ENCODE measurements at places on chromosomes 3 and 15.

DNA sequence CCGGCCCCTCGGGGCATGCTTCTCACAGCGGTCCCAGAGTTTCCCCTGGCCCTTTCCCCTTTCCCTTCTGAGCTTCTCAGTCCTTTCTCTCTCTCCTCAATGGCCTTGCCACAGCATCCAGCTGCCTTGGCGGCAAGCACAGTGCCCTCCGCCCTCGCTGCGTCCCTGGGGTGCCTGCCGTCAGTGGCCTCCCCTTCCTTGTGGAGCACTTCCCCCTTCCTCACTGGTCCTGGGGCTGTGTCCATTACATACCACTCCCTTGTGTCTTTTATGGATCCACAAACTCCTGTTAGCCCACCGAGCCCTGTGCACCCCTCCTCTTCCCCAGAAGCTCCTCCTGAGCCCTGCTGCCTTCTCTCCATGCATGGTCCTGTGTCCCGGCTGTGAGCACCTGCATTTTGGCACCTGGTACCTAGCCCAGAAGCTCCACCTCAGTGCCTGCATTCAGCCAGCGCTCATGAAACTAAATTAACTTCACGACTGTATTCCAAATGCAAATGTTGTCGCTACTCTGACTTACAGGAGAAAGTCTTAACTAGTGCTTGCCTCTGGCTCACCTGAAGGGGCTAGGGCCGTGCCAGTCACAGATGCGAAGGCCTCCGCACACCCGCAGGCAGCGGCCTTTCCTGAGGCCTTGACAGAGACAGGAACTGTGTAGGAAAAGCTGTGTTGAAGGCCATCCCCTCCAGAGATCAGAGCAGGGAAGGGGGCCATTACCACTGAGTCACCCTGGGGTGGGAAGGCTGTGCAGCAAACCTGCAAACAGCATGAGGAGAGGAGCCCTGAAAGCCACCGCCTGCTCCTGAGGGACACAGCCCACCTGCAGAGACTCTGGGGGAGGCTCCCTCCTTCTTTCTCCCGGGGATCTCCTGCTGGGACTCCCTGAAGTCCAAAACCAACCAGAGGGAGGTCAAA is 19.1 kb upstream of the KLF13 start:
- no peak for DNase-seq

GRCh38 chr3:38575279-38575843 is 74.1 kb downstream of the SCN5A start:
- no peak for DNase-seq

GRCh38 chr3:111737706-111738086 is 121.4 kb upstream of the PHLDB2 start:
- DNase-seq, result no peak

DNA sequence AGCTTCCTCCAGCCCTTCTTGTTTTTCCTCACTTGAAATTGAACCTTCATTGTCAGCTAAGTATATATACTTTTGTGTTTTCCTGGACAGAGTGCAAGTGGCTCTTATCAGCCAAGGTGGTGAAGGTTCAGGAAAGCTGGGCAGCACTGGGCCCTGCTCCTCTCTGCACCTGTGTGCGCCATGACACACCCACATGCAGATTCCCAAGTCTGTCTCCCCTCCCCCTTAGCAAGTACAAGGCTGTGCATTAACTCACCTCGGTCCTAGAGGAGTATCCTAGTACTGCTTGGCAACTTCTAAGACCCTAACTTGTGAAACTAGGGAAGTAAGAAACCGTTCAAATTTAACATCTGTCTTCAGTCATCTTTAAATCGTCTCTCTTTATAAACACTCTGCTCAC is 85.8 kb downstream of the SLC49A4 start:
- DNase-seq, result no peak

- no peak for DNase-seq
Measured at GRCh38 chr3:2554656-2555055, 456.0 kb downstream of the CNTN4 start.

- DNase-seq, result no peak
Measured at GRCh38 chr15:48112242-48112641, 8.5 kb upstream of the SLC24A5 start.

- no peak for DNase-seq
Measured at GRCh38 chr15:84844964-84845363, 27.8 kb downstream of the ALPK3 start.

- DNase-seq, result no peak
Measured at GRCh38 chr3:100122321-100122720, 8.0 kb upstream of the FILIP1L start.

- DNase-seq, result no peak
Measured at GRCh38 chr15:40070166-40070557, 31.2 kb upstream of the SRP14 start.

DNA sequence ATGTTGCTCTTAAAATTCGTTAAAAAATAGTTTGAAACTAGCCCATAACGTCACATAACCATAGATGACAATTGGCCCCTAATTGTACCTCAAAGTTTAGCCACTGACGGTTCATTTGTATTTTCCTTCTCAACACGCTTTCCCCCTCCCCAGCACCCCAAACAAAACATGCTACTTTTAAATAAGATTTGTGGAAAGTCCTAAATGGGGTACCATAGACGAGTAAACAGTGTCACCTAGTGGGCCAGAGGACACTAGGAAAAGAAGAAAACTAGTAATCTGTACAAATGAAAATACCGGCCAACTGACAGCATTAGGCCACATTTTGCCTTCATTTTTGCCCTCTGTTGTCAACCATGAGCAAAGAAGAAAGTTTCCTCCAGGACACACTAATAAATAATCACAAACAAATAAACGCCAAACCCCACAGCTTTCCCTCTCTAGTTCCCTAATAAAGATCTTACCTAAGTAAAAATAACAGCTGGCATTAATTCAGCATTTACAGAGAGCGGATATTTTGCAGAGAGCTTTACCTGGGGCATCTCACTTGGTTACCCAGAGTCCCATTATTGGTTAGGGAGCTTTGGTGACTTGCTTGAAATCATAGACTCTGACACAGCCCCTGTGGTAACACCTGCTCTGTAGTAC is 175.1 kb upstream of the ATP11B start:
- no peak for DNase-seq

- DNase-seq, result no peak
Measured at GRCh38 chr3:89101921-89102320, 5.5 kb upstream of the EPHA3 start.

DNA sequence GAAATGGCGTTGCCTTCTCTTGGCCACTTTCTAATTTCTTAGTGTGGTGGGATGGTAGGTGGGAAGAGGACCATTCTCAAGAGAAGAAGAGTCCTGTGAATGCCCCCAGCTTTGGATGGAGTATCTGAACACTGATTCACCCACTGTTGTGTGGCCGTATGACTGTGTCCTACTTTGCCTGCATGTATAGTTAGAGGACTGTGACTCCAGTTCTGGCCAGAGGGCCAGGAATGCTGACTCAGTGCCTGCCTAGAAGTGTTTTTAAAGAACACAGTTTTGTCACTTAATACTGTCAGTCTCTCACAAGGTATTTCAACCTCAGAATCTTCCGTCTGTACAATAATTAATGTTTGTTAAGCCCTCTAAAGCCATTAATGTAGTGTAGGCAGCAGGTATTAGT is 2.1 kb downstream of the SEC61A1 start:
- DNase-seq, result no peak

DNA sequence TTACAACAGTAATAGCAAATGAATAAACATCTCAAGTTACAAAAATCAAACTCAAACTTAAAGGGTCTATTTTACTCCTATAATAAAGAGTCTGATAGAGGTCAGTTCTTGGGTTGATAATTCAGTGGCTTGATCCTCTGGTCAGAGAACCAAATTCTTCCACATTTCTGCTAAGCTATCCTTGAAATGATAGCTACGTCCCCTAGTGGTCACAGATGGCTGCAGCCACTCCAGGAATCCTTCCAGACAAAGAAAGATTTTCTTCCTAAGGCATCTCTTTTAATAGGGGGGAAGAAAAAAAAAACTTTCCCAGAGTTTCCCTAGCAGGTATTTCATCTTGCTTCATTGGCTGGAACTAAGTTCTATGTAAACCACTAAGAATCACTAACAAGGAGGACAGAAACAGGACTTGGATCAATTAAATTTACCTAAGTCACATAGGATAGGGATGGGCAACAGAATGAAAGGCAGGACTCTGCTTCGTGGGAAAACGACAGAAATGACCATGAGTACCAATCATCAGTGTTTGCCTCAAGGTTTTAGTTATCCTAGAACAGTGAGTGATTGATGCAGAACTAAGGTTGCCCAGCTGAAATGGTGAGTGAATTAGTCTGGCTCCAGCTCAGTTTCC is 160.7 kb downstream of the STAC start:
- no peak for DNase-seq

- DNase-seq, result peak; percentile 71
Measured at GRCh38 chr15:59138243-59138642, 33.3 kb downstream of the CCNB2 start.

GRCh38 chr3:101611023-101611422 is 37.0 kb downstream of the PCNP start:
- DNase-seq, result no peak

- DNase-seq, result no peak
Measured at GRCh38 chr3:17765819-17766472, 23.5 kb upstream of the TBC1D5 start.

- no peak for DNase-seq
Measured at GRCh38 chr3:131236421-131236820, 145.2 kb upstream of the NUDT16 start.

DNA sequence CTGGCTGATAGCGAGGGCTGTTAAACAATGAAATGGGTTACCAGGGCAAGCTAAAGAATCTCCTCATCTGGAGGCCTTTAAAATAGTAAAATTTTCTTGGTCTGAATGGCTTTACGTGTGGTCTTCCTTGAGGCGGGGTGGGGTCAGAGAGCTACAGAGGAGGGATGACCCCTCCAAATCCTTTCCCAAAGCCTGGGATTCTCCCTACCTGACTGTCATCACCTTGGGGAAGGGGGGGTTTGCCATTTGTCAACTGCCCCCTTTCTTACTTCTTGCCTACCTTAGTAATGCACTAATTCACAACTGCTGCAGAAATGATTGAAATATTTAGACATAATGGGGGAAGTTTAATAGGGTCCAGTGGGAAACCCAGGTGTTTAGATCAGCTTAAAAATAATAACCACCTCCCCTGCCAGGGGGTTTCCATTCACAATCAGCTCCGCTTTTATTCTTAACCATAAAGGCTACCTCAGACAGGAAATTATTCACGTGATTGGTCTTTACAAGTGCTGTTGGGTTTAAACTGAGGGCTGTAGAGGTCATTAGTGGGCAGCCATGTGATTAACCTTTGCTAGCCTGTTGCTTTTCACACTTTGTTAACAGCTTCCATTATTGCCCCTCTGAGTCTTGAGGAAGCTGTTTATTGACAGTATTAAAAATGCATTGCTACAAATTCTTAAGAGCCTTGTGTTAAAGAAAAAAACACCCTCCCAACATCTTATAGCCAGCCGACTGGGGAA is 276.5 kb upstream of the ATP11B start:
- DNase-seq, result no peak

GRCh38 chr3:51975852-51976549 is 1.1 kb downstream of the ABHD14A start:
- peak; percentile 47 for DNase-seq

GRCh38 chr3:166810741-166811445 is 569.2 kb downstream of the ZBBX start:
- no peak for DNase-seq

DNA sequence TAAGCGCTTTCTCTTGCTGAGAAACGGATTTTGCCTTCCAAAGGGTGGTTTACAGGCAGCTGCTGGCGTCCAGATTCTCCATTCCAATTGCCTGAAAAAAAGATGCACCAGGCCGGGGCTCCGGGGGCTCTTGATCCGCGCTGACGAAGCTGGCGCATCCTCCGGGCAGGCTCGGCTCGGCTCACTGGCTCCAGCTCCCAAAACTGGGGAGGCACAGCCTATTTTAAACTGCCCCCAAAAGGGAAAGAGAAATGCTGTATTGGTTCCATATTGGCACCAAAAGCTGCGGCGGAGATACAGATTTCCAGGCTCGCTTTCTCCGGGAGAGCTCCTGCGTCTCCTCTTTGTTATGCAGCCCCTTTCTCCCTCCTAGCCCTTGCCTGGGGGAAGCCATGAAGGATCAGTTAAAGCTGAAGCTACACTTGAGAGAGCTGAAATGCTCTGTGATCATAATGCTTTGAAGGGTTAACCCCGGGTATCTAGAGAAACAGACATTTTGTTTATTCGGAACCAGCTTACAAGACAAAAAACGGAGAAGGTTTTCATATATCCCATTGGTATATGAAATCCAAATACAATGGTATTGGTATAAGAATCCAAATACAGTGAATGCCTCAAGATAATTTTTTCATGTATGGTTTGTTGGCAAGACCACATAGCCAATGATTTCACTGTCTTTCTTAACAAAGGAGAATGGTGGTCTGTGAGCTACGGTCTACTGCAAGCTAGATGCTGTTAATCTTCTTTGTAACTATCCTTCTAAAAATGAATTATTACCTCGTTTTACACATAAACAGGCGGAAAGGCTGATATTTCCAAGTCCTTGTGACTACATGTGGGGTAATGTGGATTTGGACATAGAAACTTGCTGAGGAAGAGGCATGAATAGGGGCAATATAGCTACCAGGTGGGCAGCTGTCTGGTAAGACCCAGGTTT is 693 bp downstream of the CD200 start:
- peak; percentile 21 for DNase-seq

- DNase-seq, result no peak
Measured at GRCh38 chr3:19808834-19809233, 125.2 kb downstream of the EFHB start.

- no peak for DNase-seq
Measured at GRCh38 chr3:39104961-39105686, 2.3 kb downstream of the GORASP1 start.

GRCh38 chr3:156240642-156241041 is 120.3 kb downstream of the KCNAB1 start:
- no peak for DNase-seq

Measured in CD4-positive, alpha-beta T cell treated with Interleukin-17A for 1 hour (primary cell).